ENCODE measurements at places on chromosomes 4 and X.

DNA sequence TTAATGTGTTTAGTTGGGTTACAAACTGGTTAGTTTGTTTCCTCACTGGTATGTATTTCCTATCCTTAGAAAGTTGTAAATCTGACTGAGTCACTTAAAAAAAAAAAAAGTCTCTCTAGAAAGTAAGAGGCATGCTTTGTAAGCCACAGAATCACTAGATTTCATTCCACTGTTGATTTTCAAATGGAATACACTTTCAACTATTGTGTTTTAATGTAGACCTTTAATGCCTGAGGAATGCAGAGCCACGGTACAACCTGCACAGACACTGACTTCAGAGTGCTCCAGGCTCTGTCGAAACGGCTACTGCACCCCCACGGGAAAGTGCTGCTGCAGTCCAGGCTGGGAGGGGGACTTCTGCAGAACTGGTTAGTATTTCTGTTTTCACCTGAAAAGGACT lies 88.6 kb downstream of the HHIP start:
- no peak for DNase-seq

GRCh38 chrX:131544218-131544617 lies 344 bp downstream of the OR13H1 start:
- DNase-seq: no peak

DNA sequence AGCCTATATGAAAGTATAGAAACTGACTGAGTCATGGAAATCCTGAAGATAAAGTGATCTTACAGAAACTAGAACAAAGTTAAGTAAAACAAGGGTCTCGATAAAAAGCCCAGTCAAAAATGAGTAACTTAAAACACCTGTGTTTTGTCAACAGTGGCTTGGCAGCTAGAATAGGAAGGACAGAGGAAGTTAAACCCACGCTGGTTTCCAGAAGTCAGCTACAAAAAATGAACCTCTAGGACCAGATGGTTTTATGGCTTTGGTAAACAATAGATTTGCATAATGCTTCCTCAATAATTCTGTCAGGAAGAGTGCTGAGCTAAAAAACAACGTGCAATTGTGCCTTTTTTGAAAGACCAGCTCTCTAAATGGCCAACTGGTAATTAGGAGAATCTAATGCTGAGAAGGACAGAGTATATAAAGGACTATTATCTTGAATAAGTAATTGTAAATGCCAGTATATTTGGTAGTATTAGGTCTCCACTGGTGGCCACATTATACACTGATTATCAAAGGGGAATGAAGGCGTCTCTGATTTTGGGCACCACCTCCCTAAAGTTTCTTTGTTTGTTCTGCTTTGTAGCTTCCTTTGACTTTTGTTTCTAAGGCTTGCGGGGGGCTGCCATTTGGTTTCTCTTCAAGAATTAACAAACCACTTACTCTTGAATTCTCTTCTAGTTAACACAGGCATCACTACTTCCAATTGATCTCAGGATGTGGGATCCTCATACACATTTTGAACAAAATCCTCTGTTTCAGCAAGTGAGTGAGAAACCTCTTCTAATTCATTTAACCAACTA lies 72.2 kb upstream of the PPP3CA start:
- no peak for DNase-seq

GRCh38 chr4:98568941-98569663 lies 89.3 kb downstream of the TSPAN5 start:
- no peak for DNase-seq

- peak; percentile 3 for DNase-seq
Measured at GRCh38 chrX:36445566-36445965, 526.0 kb downstream of the CFAP47 start.

GRCh38 chr4:161650812-161651211 lies 513.0 kb downstream of the FSTL5 start:
- DNase-seq: peak; percentile 33
